Stimulated activated CD8-positive, alpha-beta memory T cell treated with anti-CD3 and anti-CD28 coated beads, Interleukin-4, amount 100 ng/mL, for 4 hours (primary cell): ENCODE measurements at places on chromosomes 1 and 21.

GRCh38 chr1:170863621-170864020 lies 71.7 kb upstream of the MROH9 start:
- DNase-seq = no peak

DNA sequence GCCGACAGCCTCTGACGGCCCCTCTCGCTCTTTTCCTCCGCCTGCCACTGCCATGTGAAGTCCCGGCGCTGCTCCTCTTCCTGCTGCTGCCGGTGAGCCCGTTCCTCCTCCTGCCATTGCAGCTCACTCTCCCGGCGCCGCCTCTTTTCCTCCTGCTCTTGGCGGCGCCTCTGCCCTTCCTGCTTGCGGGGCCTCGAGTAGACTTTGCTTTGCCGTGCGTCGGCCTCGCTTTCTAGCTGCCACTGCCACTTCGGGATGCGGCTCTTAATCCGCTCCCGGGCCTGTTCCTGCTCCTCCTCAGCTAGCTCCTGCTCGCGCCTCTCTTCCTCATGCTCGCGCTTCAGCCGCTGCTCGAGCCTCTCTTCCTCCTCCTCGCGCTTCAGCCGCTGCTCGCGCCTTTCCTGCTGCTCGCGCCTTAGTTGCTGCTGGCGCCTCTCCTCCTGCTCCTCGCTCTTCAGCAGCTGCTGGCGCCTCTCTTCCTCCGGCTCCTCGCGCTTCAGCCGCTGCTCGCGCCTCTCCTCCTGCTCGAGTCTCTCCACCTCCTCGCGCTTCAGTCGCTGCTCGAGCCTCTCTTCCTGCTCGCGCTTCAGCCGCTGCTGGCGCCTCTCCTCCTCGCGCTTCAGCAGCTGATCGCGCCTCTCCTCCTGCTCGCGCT lies 4.3 kb downstream of the TCHH start:
- no peak for DNase-seq

DNA sequence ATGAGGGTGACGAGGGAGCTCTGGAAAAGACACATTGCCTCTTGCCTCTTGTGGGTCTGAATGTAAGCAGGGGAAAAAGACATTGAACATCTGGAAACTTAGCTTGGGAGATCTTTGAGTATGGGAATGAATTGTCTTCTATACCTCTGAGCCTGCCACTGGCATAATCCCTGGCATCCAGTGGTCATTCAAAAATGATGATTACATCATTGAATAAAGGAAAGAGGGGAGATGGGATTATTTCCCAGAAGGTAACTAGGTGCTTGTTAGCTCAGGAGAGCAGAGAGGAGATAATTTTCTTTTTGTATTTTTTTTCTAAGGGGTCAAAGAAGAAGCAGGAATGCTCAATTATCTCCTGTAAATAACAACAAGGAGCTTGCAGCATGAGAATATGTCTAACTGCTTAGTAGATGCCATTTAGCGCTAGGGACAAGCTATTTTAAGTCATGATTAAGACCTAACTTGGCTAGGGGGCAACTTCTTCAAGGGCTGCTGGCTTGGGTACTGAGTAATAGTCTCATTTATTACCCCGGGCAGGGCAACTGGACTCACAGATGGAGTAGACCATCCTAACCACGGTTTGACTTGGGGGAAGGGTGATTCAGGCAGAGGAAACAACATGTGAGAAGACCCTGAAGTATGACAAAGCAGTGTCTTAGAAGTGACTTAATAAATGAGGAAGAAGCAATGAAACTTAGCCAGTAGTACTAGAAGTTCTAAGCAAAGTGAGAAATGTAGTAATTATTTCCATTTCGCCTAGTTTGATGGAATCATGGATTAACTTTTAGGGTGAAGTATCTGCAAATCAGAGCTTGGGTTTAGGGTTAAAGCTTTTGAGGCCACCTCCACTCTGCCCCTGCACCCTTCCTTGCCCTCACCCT lies 11.0 kb upstream of the XCL2 start:
- DNase-seq = no peak

DNA sequence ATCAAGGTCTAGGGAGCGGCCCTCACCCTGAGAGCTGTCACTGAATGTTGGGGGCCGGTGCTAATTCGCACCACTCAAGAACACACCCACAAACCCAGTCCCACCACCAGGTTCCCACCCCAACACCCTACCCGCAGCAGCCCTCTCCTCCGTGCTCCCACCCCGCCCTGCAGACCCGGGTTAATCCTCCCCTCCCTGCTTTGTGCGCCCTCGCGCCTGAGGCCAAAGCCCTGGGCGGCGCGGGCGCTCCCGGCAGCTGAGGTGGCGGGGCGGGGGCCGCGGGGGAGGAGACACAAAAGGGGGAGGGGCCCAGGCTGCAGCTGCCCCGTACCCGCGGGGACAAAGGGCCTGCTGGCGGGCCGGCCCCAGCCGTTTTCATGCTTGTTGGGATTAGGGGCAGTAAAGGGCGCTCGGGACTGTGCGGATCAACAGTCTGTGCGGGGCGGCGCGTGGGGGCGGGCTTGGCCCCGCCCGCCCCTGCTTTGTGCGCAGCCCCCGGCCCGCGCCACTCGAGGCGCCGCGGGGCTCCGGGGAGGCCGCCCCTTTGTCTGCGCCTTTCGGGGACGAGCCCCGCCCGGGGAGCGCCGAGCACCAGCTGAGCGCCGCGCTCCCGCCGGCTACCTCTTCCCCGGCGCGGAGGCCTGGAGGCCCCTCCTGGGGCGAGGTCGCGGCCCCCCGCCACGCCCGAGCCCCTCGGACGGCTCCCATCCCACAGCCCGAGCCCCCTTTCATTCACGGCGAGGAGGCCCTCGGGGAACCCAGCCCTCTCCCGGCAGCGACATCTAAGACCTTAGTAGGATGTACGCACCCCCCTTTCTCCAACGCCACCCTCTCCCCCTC lies 10.9 kb downstream of the C1orf216 start:
- DNase-seq = no peak

GRCh38 chr1:167854184-167854583 lies 59.8 kb downstream of the ADCY10 start:
- no peak for DNase-seq

DNA sequence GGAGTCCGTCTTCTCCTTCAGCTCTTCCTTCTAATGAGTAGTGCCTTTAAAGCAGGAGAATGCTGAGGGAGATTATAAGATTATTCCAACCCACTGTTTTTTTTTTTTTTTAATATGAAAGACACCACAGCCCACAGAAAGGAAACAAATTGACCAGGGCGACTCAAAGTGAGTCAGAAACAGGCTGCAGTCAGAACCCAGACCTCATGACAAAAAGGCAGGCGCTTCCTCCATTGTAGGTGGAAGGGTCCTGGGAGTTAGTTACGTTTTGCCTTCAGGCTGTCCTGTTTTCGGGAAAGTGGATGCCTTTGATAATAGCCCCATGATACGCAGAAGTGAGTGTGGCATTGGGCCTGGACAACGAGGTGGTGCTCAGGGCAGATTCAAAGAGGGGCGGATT lies 21.0 kb downstream of the PLXNA2 start:
- DNase-seq = no peak

GRCh38 chr1:155187456-155187891 lies 13.8 kb downstream of the TRIM46 start:
- no peak for DNase-seq

- peak; percentile 12 for DNase-seq
Observed at GRCh38 chr1:111139324-111139955, 453 bp downstream of the DRAM2 start.

DNA sequence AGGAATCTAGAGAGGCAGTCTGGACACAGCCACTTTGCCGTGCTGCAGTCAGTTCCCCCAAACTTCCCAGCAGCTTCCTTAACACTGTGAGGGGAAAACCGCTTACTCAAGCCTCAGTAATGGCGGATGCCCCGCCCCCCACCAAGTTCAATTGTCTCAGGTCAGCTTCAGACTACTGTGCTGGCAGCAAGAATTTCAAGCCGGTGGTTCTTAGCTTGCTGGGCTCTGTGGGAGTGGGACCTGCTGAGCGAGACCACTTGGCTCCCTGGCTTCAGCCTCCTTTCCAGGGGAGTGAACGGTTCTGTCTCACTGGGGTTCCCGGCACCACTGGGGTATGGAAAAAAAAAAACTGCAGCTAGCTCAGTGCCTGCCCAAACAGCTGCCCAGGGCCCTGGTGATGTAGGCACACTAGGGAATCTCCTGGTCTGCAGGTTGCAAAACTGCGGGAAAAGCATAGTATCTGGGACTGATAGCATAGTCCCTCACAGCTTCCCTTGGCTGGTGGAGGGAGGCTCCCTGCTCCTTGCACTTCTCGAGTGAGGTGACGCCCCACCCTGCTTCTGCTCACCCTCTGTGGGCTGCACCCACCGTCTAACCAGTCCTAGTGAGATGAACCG lies 23.7 kb upstream of the HFM1 start:
- DNase-seq = no peak

GRCh38 chr1:244352156-244352830 lies 99.4 kb downstream of the ADSS2 start:
- no peak for DNase-seq

- no peak for DNase-seq
Observed at GRCh38 chr1:183914891-183915290, 110.0 kb downstream of the RGL1 start.

DNA sequence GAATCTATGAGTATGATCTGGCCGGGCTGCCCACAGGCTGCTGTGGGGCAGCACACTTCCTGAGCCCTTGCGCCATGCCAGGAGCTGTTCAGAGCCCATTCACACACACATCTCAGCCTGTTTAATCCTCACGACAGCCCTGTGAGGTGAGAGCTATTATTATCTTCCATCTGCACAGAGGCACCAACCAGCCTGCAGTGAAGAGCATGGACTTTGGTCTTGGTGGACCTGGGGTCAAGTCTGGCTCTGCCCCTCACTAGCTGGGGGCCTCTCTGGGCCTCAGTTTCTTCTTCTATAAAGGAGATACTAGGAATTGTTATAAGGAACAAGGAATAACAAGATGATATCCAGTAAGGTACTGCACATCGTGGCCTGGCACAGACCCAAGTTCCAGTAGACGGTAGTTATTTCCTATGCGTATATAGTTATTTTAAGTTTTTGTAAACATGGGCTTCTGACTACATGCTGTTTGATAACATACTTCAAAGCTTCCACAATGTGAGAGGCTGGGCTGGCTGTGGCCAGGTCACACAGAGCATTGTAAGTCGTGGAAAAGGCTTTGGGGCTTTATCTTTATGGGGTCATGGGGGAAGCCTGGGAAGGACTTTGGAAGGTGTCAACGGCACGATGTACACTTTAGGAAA lies 3.4 kb upstream of the PADI2 start:
- DNase-seq = no peak

DNA sequence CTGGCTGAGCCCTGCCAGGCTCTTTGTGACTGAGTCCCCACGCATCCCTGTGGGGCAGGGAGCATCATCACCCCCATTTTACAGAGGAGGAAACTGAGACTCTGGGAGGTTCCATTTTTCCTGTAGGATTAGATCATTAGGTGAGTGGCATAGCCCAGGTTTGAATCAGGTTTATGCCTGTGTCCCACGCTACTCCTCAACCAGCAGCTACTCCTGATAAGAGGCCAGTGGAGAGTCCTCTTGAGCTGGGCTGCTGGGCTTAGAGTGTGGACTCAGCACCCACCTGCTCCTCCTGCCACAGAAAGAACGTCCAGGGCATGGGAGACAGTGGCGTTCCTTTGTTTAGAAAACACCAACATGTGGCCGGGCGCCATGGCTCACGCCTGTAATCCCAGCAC lies 30.7 kb downstream of the TNFRSF1B start:
- no peak for DNase-seq

DNA sequence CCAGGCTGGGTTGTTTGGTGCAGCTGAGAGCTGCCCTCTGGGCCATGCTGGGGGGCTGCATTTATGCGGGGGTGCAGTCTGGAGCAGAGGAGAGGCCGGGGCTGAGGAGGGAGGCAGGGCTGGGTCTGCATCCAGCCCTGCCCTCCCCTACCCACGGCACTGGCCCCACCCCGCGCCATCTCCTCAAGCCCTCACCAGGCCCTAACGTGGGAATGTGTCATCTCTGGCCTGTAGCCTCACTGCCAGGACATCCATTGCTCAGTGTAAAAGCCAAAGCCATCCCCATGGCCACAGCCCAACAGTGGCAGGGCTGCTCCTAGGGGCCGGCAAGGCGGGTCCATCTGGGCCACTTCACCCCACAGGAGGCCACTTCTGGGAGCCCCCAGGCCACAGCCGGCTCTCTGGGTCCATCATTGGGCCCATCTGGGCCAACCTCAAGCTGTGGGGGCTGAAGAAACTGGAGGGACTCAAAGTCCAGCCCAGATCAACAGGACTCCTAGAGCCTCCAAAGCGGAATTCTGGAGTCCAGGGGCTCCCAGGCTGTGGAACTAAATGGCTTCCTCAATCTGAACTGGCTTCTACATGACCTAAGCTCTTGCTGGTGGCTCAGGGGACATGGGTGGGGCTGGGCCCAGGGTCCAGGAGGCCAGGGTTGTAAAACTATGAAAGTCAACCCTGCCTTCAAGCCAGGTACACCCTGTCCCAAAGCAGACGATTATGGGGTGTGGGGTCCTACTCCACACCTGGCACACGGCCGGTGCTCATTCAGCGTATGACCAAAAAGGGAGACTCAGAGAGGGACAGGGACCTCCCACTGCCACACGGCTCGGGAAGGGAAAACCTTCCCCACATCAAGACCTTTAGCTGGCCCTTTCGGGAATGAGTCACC lies 32.6 kb downstream of the RUNX3 start:
- DNase-seq = no peak

- DNase-seq = no peak
Observed at GRCh38 chr1:168531615-168532345, 12.0 kb downstream of the XCL2 start.

DNA sequence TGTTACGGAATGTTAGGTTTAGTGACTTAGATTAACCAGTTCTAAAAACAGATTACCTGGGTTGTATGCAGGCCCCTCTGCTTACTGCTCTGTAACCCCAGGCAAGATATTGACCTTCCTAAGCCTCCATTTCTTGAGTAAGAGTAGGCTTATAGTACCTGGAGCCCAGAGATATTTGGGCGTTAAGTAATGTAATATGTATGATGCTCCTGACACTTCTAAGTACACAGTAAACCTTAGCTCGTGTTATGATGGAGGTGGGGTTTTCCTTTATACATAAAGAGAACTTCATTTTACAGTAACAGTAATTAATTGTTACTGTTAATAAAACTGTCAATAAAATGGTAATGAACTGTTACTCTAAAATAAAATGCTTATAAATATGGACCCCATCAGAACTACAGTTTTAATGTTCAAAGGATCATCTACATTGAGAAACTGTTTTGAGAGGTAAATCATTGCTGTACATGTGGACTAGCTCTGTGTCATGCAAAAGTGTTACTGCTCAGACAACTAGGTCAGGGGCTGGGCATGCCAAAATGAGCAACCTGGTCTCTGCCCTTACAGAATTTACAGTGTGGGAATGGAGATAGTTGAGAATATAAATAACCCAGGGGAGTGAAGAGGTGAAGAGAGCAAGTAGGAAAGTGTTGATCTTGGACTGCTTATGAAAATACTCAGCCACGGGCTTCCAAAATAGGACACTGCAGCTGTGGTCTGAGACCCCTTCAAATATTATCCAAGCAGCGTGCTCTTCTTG lies 26.6 kb downstream of the LRRC8C start:
- DNase-seq = no peak
